ENCODE measurements at places on chromosomes 3 and 15.

DNA sequence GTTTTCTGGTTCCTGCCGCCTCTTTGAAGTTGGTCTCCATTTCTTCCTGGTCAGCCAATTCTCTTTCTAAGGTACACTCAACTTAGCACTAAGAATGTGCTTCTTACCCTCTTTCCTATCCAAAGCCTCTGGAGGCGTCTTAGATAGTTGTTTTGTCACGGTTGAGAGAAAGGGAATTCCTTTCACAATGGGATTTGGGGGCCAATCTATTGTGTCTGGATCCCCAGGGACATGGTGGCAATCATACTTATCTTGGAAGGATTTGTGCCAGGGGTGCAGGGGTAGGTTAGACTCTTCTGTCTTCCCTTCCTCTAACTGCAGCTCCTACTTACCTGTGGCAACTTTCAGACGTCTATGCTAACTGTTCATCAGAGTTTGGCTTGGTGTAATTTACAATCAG lies 287.1 kb downstream of the SOX2 start:
- H3K4me1 ChIP-seq = peaks cover 11% of the 10 kb centered on the region
- no peak for DNase-seq
- H3K27me3 ChIP-seq = no peaks in the 10 kb centered on the region
- H3K27ac ChIP-seq = no peak overlapping the region

- peak; percentile 33 for DNase-seq
- no peaks in the 10 kb centered on the region for H3K27me3 ChIP-seq
- H3K36me3 ChIP-seq = no peaks in the 10 kb centered on the region
These were observed 244.6 kb downstream of the STXBP5L start for GRCh38 chr3:121152573-121152972.

DNA sequence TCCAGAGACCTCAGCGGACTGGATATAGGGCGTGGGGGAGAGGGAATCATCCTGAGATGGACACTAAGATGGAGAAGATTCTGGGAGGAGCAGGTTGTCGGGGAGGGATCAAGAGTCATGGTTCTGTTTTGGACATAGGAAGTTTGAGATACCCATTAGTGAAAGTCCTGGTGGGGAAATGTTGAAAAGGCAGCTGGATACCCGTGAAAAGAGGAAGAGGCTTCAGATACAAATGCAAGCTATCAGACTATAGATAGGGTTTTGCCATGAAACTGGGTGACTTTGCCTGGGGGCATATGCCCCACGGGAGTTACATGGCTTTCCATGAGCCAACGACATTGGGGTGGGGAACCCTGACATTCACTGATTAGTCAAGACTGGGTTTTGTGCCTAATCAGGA lies 1.1 kb upstream of the GPR62 start:
- H3K27me3 ChIP-seq = peaks cover 12% of the 10 kb centered on the region
- no peak for DNase-seq
- no peaks in the 10 kb centered on the region for H3K4me1 ChIP-seq
- H3K27ac ChIP-seq = no peak overlapping the region

- no peaks in the 10 kb centered on the region for H3K4me1 ChIP-seq
- H3K27me3 ChIP-seq = no peaks in the 10 kb centered on the region
- no peaks in the 10 kb centered on the region for H3K36me3 ChIP-seq
- no peak for DNase-seq
These were observed 19.7 kb downstream of the EBLN2 start for GRCh38 chr3:73081140-73081539.

DNA sequence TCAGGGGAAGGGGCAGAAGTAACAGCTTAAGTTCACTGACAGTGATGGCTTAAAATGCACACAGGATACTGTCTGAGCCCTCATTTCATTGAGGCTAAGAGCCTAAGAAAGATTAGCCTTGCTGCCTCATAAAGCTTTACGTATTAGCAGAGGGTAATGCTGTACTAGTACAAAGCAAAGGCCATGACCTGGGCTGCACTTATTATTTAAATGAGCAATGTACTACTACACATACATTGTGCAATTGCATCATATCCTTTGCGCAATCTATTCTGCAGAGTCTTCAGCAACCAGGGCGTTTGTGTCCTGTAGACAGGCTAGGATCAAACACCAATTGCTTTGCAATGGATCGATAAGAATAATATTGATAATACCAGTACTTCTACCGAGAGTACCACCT lies 221.8 kb downstream of the TPRG1 start:
- no peaks in the 10 kb centered on the region for H3K27me3 ChIP-seq
- H3K4me1 ChIP-seq = no peaks in the 10 kb centered on the region
- no peak overlapping the region for H3K4me3 ChIP-seq
- no peak for DNase-seq

DNA sequence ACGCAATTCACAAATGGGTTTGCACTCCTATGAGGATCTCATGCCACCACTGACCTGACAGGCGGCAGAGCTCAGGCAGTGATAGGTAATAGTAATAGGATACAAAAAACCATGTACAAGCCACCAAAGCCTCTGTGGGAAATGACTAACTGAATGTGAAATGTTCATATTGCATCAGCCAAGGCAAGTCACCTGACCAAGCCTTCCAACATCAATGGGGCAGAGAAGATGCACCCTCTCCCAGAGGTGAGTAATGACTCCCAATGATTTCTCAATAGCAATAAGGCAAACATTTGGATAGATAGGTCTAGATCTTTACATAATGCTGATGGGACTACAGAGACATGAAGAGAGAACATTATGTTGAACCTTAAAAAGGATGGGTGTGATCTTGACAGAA lies 14.9 kb downstream of the CNTN3 start:
- H3K4me3 ChIP-seq = no peak overlapping the region
- H3K4me1 ChIP-seq = no peaks in the 10 kb centered on the region
- H3K27ac ChIP-seq = no peak overlapping the region
- DNase-seq = no peak

- no peak overlapping the region for H3K4me3 ChIP-seq
- no peak overlapping the region for H3K27ac ChIP-seq
- peak; percentile 14 for DNase-seq
These were observed 79.6 kb downstream of the MLH1 start for GRCh38 chr3:37072892-37073291.

- DNase-seq = no peak
- H3K4me3 ChIP-seq = no peak overlapping the region
- no peaks in the 10 kb centered on the region for H3K36me3 ChIP-seq
- no peaks in the 10 kb centered on the region for H3K4me1 ChIP-seq
- no peak overlapping the region for H3K27ac ChIP-seq
These were observed 9.1 kb upstream of the PPARG start for GRCh38 chr3:12279591-12280326.

- H3K4me3 ChIP-seq = no peak overlapping the region
- H3K27me3 ChIP-seq = no peaks in the 10 kb centered on the region
- H3K4me1 ChIP-seq = no peaks in the 10 kb centered on the region
These were observed 94.4 kb upstream of the PHLDB2 start for GRCh38 chr3:111764645-111765091.
